Coronary artery (tissue), 2 donors: ENCODE measurements at places on chromosomes 2 and 18.

DNA sequence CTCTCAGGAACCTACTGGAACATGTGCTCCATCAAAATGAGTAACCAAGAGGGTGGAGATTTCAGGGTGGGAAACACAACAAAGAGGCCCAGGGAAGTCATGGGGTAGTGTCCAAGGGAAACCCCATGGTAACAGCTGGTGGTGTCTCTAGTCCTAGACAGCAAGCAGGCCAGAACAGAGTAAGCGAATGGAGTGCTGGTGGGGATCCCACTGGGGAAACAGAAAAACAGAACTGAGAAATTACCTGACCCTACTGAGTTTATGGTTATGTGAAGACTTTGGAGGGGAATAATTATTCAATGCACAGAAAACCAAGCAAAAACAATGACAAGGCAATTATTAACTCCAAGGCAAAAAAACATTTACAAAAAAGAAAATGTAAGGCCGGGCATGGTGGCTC lies 16.9 kb downstream of the ERCC3 start:
- no peak for DNase-seq

- no peak for DNase-seq
Observed at GRCh38 chr2:205688417-205689200, 6.3 kb downstream of the NRP2 start.

- no peak for DNase-seq
Observed at GRCh38 chr2:109736177-109736827, 57.8 kb upstream of the RGPD5 start.

DNA sequence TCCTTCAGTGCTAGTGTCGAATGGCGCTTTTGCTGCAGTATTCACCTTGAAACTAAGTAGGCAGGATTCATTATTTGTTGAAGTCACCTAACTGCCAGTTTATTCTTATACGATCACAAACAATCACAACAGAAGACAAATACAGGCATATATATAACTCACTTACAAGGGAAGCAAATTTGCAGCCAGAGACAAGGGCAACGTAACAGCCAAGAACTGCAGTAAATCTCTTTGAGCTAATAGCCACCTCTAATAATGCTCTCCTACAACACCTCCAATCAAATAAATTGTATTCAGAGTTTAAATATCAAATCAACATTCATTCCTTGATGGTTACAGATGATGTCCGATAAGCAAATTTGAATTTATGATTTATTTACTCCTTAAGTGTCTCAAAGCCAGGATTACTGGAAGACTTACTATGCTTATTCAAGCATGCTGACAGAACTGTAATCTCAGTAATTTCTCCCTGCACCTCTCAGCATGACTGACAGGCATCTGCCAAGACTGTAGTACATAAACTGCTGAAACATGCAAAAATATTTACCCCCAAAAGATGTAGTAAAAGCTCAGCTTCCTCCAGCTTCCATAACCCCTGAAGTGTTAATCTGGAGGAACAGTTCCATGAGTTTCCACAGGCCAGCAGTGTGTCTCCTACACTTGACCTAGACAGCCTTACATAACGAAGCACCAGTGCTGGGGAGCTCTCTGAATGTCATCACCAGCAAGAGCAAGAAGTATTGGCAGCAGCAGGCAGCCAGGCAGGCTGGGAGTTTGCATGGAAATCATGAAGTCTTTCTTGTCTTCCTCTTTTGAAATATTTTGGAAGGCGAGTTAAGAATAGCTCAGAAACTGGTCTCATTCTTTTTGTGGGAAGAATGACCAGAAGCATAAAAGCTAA lies 20.9 kb upstream of the SCN1A start:
- no peak for DNase-seq

DNA sequence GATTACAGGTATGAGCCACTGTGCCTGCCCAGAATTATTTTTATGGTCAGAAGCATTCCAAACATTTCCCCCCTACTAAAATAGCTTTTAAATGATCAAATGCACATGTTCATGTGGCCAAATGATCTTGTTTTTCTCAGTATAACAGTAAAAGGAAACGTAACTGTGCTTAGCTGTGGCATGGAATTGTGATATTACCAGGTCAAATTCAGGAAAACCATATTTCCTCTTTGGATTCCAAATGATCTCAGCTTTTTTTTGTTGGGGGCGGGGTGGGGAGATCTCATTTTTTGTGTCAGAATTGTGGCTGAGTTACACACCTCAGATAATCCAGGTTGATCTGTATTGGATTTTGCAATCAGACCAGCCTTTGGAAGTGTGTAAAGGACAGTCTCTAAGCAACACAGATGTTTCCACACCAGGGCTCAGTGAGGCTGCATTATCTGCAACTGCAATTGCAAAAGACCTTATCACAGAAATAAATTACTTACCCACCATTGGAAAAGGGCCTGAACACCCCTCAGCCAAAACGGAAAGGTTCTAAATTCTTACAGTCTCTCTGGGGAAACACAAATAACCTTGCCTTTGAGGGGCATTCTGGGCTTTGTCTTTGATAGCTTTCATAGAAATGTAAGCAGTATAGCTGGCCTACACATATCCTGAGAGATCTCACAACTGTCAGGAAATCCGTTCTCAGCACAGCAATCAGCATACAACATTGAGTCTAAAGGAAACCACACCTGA lies 8.4 kb downstream of the CASP10 start:
- DNase-seq, result no peak

GRCh38 chr2:117942551-117942950 lies 71.3 kb downstream of the CCDC93 start:
- DNase-seq, result no peak

GRCh38 chr2:63871864-63872263 lies 30.2 kb downstream of the UGP2 start:
- DNase-seq, result no peak

- no peak for DNase-seq
Observed at GRCh38 chr2:177484180-177484795, 91.7 kb downstream of the AGPS start.

- no peak for DNase-seq
Observed at GRCh38 chr2:78780256-78780655, 245.2 kb upstream of the REG3G start.

DNA sequence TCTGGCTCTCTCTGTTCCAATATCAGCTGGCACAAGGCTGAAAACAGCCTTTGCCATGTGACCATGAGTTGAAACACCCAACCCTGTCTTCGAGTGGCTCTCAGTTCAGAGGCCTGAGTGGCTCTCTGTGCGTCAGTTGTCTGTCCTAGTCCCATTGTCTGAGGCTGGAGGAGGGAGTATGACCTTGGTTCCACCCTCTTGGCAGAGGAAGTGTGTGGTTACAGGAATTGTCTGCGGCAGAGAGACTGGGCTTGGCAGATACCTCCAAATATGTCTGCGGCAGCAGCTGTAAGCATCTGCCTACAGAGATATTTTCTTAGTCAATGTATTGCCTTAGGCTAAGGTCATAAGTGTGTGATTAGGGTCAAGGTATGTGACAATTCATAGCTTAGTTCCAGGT lies 32.6 kb downstream of the CNGA3 start:
- no peak for DNase-seq

DNA sequence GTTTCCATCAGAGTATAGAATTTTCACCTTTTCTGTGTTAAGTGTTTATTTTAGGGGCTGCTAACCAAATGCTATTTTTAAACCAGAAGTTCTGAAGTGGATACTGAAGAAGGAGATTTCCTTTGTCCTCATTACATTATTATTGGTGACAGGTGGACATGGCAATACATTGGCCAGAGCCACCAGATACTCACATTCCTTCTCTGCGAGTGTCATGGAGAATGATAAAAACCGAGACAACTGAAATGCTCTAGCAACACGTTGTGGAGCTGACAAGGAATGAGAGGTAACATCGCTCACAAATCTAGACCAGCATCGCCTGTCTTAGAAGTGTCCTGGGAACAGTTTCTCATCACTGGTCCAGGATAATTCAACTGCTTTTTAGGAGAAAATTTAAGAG lies 241.2 kb downstream of the IRS1 start:
- DNase-seq, result no peak

DNA sequence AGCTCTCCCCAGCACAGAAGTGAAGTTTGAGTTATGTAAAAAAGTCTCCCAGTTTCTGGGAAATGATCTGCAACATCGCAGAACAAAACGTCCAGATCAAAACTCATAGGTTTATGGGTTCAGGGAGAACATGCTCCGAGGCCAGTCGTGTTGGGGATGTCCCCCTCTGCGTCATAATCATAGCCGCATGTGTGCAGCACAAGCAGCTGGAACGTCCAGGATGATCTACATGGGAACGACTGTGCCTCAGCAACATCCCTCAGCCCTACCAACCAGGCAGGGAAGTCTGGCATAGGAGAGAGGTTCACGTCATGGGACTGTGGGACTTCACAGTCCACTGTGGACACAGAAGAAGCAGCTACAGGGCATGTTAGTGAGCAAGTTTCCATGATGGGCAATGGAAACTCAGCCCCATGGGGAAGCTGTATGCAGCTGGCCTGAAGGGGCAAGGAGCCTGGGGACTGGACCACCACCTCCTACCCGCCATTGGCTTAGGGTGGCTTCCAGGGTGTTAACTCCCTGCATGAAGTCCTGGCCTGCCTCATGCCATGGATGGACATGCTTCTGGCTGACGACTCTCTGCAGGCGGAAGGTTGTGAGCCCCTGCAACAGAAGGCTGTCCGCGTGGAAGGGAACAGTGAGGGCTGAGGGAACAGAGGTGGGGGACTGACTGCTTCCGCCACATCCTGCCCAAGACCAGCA lies 96.9 kb downstream of the COPS8 start:
- DNase-seq, result no peak

DNA sequence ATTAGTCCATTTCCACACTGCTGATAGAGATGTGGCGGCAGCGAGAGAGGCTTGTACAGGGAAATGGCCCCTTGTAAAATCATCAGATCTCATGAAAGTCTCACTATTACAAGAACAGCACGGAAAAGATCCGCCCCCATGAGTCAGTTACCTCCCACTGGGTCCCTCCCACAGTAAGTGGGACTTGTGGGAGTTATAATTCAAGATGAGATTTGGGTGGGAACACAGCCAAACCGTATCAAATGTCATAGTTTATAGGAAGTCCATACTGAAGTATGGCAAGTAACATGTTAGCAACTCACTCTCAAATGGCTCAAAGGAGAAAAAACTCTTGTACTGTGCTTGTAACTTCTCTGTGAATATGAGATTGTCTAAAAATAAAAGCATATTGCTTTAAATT lies 56.1 kb downstream of the FARP2 start:
- DNase-seq, result no peak

- DNase-seq, result no peak
Observed at GRCh38 chr2:74000666-74001065, 16.0 kb downstream of the TET3 start.

- no peak for DNase-seq
Observed at GRCh38 chr2:95300450-95300849, 3.3 kb downstream of the KCNIP3 start.

DNA sequence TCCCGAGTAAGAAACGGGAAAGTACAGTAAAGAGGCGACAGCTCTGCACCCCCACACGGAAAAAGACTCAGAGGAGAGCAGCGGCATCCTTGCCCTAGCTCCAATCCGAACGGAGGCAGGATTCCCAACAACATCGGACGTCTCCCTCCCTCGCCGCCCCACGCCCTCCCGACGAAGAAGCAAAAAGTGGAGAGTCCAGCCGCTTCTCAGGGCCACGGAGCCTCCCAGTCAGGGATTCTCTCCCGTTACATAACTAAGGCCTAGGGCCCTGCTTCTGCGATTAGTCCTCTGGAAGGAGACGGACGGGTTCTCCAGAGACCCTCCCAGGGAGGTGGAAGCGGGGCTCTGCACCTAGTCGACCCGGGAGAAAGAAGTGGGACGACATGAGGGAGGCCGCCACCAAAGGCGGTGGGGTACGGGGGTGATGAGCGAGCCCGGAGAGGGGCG lies 587 bp downstream of the SUMO1 start:
- no peak for DNase-seq

GRCh38 chr2:51490576-51491234 lies 458.8 kb upstream of the NRXN1 start:
- DNase-seq, result no peak

GRCh38 chr2:111983478-111984212 lies 71.4 kb upstream of the TMEM87B start:
- no peak for DNase-seq

- no peak for DNase-seq
Observed at GRCh38 chr2:134123332-134123731, 130.5 kb upstream of the MGAT5 start.

DNA sequence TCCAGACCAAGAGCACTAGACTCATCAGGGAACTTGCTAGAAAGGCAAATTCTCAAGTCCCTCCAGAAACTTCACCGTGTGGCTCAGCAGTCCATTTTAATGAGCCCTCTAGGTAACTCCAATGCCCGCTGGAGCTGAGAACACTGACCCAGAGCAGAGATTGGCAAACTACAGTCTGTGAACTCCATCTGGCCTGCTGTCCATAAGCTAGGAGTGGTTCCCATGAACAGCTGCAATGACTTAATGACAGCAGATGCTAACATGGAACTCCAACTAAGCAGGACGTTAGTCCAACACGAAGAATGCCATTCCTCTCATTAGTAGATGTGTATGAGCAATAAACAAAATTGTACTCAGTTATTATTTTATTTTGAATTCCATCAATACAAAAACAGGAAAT lies 371.9 kb downstream of the STK39 start:
- DNase-seq, result no peak

GRCh38 chr18:58578835-58579560 lies 49.9 kb downstream of the ALPK2 start:
- DNase-seq, result no peak

- no peak for DNase-seq
Observed at GRCh38 chr2:180621941-180622918, 358.2 kb upstream of the UBE2E3 start.

- no peak for DNase-seq
Observed at GRCh38 chr2:150043172-150043500, 444.3 kb downstream of the RND3 start.

DNA sequence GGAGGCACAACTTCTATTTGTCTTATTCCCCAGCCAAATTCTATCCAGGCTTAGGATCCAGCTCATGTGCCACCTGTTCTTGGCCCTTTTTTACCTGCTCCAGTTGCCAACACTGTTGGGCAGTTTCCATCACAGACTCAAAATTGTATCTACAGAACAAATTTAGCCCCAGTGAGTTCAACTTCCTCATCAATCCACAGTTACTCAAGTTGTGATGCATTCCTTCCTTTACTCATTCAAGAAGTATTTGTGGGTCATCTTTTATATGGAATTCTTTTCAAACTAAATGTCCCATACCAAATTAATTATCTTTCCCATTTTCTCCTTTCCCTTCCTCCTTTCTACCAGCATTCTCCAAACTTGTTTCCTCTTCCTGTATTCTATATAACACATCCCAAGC lies 12.7 kb upstream of the DDX18 start:
- DNase-seq, result no peak

GRCh38 chr2:22143840-22144239 lies 1020.1 kb downstream of the TDRD15 start:
- no peak for DNase-seq

GRCh38 chr2:147331790-147332419 lies 512.9 kb upstream of the ACVR2A start:
- DNase-seq, result no peak

- DNase-seq, result no peak
Observed at GRCh38 chr18:78861116-78861515, 118.5 kb upstream of the SALL3 start.

DNA sequence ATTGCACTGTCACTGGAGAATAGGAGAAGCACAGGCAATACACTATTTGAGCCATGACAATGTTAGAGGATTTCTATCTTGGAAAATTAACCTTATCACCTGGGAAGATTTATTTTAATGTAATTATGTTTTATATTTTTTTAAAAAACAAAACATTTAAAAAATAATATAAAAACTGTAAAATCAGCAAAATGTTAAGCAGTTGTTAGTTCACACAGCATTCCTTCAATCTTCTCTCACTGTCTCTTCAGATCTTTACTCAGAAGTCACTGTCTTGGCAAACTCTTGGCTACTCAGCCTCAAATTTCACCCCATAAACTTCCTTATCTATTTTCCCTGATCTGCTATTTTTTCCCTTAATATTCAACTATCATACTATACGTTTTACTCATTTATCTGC lies 1322.6 kb downstream of the LRP1B start:
- DNase-seq, result no peak
